ENCODE measurements at places on chromosomes 7 and 10.

DNA sequence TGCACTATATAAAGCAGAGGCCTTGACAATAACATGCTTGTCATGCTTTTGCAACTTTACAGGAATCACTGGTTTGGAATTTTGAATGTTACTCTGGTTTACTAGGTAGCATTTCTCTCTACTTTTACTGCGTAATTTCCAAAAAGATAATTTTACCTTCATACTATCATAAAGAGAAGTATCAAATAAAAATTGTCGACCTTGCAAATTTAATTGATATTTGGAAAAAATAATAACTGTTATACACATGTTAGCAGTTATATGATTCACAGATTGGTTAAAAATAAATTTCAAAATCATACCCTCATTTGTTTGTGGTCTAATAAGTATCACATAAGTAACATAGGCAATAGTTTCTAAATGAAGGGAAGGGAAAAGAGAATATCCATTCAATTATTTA lies 228.5 kb upstream of the CACNA2D1 start:
- DNase-seq: no peak

- no peak for DNase-seq
Observed at GRCh38 chr7:77631820-77632219, 64.4 kb upstream of the RSBN1L start.

- no peak for DNase-seq
Observed at GRCh38 chr7:988426-988911, 5.5 kb downstream of the CYP2W1 start.

DNA sequence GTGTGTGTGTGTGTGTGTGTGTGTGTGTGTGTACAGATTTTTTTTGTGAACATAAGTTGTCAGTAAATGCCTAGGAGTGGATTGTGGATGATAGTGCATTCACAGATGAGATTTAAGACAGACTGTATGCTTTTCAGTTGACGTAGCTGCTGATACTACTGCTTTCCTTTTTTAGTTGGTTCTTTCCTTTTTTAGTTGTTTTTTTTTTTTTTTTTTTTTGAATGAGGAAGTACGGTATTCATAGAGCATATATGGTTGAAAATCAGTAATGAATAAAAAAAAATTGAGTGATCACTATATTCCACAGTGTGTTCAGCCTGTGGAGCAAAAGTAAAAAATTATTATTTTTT lies 80.5 kb downstream of the RBM33 start:
- no peak for DNase-seq

- no peak for DNase-seq
Observed at GRCh38 chr10:111758593-111758992, 425.0 kb downstream of the GPAM start.

DNA sequence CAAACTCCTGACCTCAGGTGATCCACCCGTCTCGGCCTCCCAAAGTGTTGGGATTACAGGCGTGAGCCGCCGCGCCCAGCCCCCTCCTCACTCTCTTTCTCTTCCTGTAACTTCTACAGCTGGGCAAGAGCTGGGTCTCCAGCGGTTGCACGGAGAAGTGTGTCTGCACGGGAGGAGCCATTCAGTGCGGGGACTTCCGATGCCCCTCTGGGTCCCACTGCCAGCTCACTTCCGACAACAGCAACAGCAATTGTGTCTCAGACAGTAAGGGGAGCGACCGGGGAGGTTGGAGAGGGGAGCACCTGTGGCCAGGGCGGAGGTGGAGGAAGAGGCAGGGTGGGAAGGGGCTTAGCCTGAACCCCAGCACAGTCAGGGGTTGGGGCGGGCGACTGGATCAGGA lies 41.4 kb downstream of the EPHB4 start:
- DNase-seq: no peak

DNA sequence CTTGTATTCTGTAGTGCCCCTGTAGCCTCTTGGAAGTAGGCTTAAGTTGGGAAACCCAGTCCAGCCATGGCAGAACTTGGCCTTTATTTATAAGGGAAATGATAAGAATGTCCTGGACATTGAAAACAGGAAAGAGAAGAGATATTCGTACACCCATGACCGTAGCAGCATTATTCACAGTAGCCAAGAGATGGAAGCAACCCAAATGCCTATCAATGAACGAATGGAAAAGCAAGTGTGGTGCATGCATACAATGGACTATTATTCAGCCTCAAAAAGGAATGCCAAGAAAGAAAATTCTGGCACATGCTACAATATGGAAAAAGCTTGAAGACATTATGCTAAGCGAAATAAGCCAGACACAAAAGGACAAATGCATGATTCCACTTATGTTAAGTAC lies 315.3 kb downstream of the CXCL12 start:
- DNase-seq: no peak

DNA sequence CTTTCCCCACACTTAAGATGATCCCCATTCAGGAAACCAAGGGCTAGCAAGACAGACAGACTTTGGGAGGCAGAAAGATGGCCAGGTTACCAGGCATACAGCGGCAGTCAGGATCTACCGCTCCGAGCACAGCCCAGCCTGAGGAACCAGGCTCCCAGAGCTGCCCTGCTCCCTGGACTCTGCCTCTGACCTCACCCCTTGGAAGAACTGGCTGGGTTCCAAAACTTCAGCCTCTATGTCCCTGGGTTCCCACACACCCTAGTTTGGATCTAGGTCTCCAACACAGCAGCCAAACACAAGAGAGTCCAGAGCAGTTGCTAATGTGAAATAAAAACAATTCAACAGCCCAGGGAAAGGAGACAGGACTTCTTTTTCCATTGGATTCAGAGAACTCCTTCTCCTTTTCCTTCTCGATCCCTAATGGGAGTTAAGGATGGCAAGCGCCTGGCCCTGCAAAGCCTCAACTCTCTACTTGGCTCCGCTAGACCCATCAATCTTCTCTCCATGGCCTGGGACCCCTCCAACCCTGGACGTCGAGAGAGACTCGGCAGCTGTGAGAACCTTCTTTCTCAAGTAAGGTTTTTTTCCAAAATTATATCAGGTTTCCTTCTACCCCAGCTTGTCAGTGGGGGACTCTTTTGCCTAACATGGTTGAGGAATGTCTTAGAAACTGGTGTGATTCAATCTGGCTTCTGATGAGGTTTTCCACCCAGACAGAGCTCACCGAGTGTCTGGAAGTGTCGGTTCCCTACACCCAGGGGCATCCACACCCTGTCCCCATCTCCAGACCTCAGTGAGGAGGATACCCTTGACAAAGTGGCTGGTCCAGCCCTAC lies 219.6 kb downstream of the KCNMA1 start:
- DNase-seq: no peak

DNA sequence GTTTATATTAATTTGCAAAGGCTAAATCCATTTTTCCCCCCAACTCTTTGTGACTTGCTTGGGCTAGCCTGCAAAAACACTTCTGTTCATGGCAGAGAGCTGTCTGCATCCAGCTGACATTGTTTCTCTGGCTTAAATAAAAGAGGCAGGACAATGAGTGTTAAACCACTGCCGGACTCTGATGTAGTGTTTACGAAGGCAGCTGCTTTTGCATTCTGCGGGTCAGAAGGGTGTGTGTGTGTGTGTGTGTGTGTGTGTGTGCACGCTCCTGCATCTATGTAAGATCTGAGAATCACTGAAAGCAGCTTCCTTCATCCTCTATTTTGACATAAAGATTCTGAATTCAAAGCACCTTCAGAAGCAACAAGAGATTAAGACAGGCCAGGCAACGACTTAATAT lies 28.3 kb downstream of the NRP1 start:
- DNase-seq: no peak

DNA sequence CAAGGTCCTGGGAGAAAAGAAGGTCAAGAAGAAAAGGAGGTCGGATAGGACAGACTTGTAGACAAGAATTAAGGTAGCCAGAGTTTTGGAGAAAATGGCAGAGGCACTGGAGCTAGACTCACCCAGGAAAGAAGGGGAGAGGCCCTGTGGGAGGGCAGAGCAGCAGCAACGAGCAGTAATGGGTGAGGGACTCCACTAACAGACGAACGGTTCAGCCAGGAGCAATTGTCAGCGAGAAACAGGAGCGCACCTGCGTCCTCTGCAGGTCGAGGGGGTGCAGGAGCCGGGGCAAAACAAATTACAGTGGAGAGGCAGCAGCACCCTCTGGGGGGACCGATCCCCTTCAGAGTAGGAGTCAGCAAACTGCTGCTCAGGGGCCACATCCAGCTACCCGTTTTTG lies 18.5 kb upstream of the IGFBP3 start:
- no peak for DNase-seq

- DNase-seq: no peak
Observed at GRCh38 chr10:103897241-103897774, 20.7 kb downstream of the STN1 start.

GRCh38 chr7:29998489-29998888 lies 8.9 kb upstream of the SCRN1 start:
- no peak for DNase-seq

DNA sequence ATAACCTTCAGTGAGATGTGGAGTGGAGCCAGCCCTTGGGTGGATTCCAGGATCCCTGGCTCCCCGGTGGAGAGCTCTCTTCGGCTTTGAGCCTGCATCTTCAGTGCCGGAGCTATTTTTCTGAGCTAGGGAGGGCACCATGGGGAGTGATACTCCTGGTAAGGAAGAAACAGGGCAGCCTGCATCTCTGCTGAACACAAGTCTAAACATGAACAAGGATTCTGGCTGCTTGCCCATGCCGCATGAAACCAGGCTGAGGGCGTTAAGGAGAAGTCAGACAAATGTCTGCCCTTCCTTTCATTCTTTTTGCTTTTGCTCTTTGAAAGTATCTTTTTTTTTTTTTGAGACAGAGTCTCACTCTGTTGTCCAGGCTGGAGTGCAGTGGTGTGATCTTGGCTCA lies 60.4 kb downstream of the EVX1 start:
- no peak for DNase-seq

DNA sequence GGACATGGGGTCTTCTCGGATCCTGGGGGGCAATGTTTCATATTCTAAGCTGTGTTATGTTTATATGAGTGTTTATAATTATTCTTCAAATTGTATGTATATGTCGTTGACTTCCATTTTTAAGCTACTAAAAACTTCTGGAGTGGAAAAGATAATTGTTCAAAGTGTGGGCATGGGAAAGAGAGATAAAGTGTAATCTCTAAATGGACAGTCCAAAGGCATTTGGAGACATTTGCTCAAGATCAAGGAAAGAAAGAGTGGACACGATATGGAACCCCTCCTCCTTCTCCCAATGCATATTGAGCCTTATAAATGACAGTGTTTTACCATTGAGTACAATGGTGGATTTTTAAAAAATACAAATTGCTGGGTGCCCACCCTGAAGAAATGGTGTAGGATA lies 81.1 kb downstream of the SDHAF3 start:
- no peak for DNase-seq

DNA sequence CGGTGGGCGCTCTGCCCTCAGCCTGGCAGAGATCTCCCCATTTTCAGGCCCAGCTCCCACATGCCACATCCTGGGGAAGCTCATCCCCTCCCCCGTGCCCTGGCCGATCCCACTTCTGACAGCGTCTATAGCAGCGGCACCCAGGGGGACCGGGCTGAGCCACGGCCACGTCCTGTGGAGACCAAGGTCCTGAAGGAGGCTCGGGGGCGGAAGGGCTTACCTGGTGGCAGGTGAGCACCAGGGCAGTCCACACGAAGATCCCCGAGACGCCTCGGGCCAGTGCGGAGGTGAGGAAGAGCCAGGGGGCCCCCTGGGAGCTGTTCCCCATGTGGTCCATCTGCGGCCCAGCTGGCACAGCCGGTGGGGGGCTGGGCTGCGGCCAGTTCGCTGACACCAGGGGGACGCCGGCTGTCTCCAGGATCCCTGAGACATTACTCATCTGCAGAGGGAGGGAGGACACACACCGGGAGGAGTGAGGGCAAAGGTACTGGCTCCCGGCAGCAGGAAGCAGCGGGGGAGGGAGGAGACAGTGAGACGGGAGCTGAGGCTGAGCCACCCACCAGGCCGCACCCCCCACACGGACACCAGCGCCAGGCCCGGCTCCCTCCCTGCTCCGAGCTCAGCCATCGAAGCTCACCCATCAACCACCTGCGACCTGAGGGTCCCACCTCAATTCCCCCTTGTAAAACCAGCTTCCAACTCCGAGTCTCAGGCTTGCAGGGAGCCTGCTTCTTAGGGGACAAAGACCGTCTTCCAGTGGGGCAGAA lies 776 bp downstream of the TMEM184A start:
- DNase-seq: no peak

DNA sequence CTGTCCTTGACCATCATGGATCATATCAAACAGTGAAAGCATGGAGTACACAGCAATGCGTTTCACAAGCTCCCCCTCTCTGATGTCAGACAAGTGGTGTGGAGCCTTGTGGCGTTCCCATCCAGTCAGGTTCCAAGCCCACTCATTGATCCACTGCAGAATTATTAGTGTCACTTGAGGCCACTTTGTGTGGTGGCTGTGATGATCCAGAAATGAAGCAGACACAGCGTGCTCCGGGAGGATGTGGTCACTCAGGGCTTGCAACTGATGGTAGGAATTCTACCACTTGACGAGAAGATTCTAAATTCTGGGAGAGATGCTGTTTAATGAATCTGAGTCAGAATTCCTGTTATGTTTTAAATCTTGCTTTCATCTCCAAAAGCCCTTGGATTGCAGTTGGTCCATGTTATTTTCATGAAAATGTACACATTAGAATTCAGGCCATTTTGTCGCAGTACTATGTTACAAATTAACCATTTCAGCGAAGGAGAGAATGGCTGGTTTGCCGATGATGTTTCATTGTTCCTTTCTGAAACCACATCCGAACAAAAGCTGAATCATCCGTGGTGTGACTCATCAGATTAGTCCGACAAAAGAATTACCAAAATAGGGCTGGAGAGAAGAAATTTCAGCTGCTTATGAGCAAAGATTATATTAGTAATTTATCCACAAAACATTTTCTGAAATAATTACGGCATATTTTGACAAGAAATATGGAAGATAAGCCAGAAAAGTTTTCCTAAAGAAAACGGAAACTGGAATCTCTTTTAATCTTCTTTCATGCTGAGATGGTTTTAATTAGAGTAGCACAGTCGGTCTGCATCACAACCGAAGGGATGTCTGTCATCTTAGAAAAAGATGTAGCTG lies 48.1 kb downstream of the INSYN2A start:
- DNase-seq: no peak

DNA sequence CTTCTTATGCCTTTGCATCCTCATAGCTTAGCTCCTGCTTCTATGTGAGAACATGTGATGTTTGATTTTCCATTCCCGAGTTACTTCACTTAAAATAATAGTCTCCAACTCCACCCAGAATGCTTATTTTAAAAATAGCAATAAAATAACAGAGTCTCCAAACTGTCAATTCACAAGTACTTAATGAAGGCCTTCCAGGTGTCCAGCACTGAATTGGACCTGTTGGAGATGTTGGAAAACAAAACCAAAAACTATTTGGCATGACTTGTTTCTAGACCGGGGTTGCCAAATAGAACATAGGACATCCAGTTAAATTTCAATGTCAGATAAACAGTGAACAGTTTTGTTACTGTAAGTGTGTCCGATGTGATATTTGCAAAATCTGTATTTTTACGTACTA lies 208.1 kb upstream of the DKK1 start:
- no peak for DNase-seq
